ENCODE measurements at places on chromosomes 12 and 14.
A peak's percentile ranks its signal among the peaks of the same experiment; 100 is the strongest.

DNA sequence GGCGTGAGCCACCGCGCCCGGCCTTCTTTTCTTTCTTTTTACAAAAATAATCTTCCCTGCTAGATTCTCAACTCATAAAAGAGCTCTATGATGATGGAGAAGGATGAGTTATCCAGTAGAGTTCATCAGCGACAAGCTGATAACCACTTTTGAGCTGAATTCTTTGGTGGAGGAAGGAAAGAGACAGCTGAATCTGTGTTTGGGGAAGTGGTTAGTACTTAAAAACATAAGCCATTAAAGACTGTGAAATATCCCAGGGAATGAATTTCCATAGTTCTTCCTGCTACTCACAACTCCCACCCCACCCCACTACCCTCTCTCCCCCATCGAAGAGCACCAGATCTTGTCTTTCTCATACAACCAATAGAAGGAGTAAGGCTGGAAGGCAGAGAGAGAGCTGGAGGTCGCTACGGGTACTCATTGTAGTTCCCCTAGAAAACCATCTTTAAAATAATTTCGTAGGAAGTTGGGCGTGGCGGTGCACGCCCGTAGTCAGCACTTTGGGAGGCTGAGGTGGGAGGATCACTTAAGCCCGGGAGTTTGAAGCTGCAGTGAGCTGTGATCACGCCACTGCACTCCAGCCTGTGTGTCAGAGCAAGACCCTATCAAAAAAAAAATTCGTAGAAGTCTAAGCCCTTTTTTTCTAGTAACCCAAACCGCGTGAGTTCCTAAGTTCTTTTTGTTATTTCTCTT lies 647 bp upstream of the ESPL1 start:
- no peak for DNase-seq

- peak; percentile 95 for DNase-seq
Measured at GRCh38 chr14:68598621-68599447, 194.0 kb downstream of the ZFP36L1 start.

DNA sequence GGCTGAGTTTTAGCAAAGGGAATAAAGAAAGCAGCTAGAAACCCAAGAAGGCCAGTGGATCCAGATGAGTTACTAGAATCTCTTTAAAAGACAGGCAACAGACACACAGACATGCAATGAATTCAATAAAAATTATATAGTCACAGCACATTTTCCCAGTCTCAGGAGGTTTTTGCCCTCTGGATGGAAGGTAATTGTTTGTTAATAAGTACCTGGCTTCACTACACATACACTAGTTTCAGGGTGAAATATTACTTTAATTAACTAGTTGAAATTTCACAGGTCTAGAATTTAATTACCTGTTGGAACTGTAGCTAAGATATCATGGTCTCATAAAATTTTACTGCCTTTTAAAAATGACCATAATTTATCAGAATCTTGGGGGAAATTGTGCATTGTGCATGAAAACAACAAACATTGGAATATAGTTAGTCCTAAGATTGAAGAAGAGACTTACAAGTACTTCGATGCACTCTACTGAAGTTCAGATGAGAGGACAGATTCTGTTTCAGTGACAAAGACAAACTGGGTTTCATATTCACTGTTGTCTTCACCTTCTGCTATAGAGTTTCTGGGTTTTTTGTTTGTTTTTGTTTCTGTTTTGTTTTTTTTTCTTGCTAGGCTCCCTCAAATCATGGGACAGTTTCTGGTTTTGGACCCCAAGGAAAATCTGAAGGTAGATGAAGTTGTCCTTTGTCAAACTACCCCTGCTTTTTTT lies 277.0 kb upstream of the GARIN6 start:
- no peak for DNase-seq

DNA sequence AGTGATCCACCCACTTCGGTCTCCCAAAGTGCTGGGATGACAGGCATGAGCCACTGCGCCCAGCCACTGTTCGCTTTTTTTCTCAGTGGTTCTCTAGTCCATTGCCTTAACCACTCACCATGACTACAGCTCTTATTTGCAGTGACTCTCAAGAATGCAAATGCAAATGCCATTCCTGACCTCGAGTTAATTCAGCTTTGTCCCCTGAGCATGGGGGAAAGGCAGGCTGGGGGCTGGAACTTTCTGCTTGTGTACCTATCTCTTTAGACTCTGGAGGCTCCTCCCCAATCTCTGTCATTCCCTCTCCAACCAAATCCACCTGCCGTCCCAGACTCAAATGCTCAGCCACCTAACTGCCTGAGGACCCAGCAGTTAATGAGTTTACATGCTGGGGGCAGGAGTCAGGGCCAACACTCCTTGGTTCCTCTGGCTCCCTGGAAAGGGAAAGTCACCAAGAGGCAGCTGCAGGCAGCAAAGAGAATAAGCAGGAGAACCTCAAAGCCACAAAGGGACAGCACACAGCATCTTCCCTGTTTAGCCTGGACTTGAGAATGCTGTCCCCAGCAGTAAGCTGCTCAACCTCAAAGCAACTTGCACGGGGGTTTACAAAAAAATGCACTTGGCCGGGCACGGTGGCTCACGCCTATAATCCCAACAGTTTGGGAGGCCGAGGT lies 5.3 kb upstream of the HNF1A start:
- no peak for DNase-seq

- DNase-seq, result no peak
Measured at GRCh38 chr12:95266254-95266653, 48.6 kb downstream of the VEZT start.

GRCh38 chr12:62689042-62689839 lies 222.6 kb downstream of the MON2 start:
- DNase-seq, result no peak

- no peak for DNase-seq
Measured at GRCh38 chr14:101554991-101555668, 6.2 kb upstream of the DIO3 start.

GRCh38 chr14:101481557-101481956 lies 79.7 kb upstream of the DIO3 start:
- DNase-seq, result no peak

GRCh38 chr12:109099431-109100020 lies 2.1 kb downstream of the UNG start:
- DNase-seq, result peak; percentile 6

Measured in dermis microvascular lymphatic vessel endothelial cell (primary cell).